GM12865 (cell line): ENCODE measurements at places on chromosomes 1 and 21.

- peak; percentile 76 for DNase-seq
Measured at GRCh38 chr1:151539321-151540020, 638 bp upstream of the TUFT1 start.

- no peak for DNase-seq
Measured at GRCh38 chr1:4175566-4176405, 275.7 kb upstream of the C1orf174 start.

GRCh38 chr1:232648316-232648715 is 18.4 kb upstream of the SIPA1L2 start:
- no peak for DNase-seq

DNA sequence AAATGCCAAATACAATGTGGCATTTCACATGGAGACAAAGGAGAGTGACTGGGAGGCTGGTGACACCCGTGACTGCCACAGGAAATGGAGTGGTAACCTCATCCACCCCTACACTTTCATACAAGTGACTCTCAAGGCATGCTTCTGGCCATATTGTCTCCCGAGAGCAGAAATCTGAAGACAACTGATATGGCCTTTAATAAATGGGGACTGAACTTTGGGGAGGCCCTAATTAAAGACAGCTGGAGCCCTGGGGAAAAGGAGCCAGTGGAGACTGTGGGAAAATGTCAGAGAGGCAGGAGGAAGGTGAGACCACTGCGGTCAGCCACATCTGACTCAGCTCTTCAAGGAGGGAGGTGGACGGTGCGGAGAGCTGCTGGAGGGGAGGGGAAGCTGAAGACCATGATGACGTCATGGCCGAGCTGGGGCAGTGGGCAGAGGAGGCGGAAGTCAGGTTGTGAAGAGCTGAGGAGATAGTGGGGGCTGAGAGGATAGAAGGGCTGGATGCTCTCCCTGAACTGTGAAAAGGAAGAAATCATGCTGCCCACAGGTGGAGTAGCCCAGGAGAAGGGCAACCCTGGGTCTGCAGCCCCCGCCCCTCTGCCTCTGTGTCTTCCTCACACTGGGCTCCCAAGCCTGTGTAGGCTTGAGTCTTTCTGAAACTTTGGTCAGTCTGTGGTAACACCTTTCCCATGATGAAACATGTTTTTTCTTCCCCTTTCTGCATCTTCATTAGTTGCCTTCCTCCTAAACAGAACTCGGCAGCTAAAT is 14.0 kb upstream of the NCF2 start:
- DNase-seq: peak; percentile 95

DNA sequence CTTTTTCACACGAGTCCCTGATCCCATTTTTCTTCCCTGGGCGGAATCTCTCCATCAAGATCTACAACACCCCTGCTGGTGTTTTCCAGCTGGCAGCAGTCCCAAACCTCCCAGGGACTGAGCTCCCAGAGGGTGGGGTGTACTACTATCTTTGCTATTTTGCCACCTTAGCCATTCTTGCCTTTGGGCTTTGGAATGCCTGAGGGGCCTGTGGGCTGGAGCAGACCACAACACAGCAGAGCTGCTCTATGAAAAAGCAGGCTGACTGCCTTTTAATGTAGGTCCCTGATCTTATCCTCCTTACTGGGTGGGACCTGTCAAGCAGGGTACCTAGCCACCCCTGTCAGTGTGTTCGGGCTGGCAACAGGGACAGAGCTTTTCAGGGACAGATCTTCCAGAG is 91.9 kb downstream of the KCNT2 start:
- DNase-seq: no peak

DNA sequence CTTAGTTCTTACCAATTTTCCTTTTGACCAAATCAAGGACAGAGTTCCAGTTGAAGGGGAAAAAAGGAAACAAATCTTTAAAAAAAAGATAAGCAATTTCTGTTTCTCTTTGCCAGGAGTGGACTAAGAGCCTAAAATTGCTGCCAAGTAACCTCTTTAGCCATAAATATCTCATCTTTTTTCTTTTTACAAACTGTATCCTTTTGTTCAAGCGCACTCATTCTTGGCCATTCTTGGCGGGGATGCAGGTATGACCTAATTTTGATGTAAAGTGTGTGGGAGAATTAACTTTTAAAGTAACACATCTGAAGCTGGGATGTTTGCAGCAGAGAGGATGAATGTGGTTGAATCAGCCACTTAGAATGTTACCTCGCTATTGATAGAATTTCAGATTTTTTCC is 13.4 kb upstream of the KIF1B start:
- DNase-seq: no peak

GRCh38 chr1:108592030-108592759 is 32.3 kb downstream of the EEIG2 start:
- peak; percentile 5 for DNase-seq

DNA sequence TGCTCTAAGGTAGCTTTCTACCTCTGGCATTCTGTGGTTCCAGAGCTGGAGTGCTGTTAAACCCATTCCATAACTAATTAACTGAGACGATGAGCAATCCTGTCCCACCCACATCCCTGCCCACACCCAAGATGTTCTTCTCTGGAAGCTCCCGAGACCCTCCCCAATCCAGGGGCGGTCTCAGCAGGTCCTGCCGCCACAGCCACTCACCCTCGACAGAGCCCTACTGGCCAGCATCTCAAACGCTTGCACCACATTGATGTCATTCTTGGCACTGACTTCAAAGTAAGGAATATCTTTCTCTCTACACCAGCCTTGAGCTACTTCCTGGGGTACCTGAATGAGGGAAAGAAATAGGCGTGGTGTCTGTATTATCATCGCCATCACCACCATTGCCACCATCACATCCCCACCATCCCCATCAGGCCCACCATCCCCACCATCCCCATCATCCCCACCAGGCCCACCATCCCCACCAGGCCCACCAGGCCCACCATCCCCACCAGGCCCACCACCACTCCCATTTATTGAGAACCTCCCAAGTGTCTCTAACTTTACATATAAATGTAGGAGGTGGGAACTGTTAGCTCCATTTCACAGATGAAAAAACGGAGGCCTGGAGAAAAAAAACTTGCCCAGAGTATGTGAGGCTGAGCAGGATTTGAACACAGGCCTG is 17.7 kb downstream of the RAB7B start:
- no peak for DNase-seq

DNA sequence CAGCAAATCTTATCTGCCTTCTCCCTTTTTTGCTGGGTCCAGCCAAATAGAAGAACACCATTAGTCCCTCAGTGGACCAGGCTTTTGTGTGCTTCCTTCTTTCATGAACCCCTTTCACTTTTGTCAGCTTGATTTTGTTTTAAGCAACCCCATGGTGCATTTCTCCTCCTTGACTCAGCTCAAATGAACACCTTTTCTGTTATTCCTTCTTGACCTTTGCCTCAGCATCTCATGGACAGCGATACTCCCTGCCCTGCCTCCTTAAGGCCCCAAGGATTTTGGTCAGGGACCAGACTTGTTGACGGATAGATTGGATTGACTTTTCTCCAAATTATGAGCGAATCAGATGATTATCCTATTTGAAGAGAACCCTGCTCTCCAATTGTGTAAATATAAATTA is 356.6 kb upstream of the USP24 start:
- DNase-seq: no peak

DNA sequence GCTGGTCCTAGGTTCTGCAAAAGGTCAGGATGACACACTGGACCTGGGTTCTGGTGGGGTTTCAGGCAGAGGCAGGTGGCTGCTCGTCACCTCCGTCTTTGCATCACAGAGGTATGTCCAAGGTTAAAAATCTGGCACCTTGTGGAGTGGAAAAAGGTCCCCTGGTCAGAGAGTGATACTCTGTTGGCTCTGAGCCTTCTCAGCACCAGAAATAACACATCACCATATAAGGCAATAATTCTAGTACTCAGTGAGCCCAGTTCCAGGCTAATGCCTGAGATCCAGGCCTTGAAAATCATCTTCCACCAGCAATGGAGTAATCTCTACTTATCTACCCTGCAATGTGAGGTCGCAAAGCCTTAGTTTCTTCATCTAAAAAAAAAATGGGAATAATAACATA is 127.3 kb upstream of the C8B start:
- DNase-seq: no peak

DNA sequence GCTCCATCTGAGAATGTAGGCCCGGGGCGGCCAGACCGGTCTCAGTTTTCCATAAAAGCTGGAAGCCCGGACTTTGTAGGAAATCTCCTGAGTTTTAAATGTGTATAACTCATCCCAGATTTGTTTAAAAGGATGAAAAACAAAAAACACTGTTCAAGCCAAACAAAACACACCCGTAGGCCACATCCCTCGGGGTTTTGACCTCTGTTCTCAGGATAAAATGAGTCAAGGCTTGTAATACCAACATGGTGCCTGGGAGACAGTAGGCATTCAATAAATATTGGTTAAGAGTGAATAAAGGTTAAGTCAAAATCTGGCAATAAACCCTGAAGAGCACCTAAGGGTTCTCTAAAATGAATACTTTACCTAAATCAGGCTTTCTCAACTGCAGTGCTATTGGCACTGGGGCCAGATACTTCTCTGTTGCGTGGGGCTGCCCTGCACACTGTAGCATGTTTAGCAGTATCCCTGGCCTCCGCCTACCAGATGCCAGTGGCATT is 55.0 kb downstream of the KAZN start:
- no peak for DNase-seq

- no peak for DNase-seq
Measured at GRCh38 chr1:107183011-107183410, 42.2 kb downstream of the NTNG1 start.

- no peak for DNase-seq
Measured at GRCh38 chr1:18886003-18886335, 16.4 kb downstream of the ALDH4A1 start.

DNA sequence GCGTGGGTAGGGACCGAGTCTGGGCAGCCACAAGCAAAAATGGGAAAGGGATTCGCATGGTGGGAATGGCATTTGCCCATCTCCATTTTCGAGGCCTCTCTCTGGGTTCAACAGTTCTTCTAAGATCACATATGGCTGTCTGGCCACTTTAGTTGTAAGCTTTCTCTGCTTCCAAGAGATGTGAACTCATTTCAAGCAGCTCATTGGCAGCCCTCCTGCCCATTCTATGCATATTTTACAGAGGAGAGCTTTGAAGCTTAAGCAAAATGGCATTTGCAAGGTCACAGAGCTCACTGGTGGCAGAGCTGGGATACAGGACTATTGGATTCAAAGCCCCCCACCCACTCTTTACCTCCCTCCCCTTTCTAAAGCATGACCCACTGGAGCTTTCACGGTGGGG is 93.7 kb downstream of the HHIPL2 start:
- no peak for DNase-seq

- peak; percentile 46 for DNase-seq
Measured at GRCh38 chr1:17419626-17420328, 19.7 kb downstream of the RCC2 start.

DNA sequence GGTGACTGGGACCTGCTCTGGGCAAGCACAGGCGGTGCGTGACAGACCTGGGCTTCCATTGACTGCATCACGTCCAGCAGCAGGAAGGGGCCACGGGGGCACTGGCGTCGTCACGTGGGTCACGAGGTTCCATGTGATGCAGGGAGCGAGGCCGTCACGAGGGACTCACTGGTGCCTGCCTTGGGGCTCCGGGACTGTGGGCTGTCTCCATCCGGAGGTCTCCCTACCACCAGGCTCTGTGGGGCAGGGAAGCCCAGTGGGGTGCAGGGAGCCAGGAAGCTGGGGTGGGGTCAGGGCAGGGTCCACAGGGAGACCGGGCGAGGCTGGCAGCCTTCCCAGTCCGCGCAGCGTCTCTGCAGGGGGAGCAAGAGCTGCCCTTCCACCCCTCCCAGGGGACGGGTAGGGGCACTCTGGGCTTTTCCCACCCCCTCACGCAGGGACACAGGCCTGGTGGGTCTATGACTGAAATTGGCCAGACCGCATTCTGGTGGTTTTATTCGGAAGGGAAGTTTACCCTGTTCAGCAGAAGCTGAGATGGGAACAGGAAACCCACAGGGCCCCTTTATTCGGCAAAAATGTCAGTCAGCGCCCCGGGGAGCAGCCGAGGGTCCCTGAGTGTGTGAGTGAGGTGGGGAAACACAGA is 416 bp upstream of the TNFRSF14 start:
- peak; percentile 88 for DNase-seq

DNA sequence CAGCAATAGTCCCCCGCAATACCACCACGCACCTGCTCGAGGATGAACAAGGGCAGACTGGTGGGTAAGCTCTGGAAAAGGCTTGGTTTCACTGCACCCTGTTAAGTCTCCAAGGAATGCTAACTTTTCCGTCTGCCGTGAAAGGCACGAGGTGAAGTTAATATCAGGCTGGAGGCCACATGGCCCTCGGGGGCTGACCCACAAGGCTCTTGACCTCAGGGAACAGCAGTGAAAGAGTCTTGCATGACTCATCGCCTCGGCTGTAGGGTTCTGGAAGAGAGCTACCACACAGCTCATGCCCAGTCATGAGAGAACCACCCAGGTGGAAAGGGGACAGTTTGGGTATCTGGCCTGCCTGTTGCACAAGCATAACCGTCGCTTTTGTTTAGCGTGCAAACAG is 24.7 kb downstream of the SCCPDH start:
- no peak for DNase-seq

GRCh38 chr1:164699815-164700491 is 141.0 kb downstream of the PBX1 start:
- DNase-seq: no peak

DNA sequence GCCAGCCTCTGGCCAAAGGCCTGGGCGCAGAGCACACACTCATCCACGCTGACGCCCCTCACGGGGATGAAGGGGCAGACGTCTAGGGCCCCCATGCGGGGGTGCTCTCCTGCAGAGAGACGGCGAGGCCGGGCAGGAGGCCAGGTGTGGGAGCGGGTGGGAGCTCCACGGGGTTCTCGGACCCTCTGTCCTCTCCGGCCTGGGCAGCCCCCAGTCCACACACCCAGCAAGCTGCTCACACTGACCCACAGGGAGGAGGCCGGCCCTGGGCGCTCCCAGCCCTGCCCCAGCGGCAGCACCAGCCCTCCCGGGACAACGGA is 2.5 kb downstream of the FTCD start:
- DNase-seq: no peak

GRCh38 chr1:204296431-204296988 is 63.2 kb downstream of the PLEKHA6 start:
- no peak for DNase-seq

- no peak for DNase-seq
Measured at GRCh38 chr1:10340930-10341590, 57.8 kb upstream of the PGD start.

DNA sequence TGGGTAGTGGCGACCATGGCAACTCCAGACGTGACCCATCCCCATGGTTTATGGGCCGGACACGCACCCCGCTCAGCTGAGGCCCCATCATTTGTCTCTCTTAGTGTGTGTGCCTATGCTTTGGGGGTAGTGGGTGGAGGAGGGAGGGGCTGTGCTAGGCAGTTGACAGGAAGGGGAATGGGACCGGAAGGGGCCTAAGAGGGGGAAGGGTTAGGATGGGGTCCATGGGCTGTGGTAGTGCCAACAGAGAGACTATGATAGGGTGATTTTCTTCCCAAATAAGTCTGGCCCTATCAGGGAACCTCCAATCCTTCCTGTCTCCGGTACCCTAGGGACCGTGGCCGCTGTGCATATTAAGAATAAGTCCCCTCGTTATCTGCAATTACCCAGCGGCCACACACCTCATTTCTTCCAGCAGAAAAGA is 9.9 kb downstream of the DMAP1 start:
- DNase-seq: no peak

GRCh38 chr1:5819391-5820025 is 172.7 kb downstream of the NPHP4 start:
- no peak for DNase-seq

- DNase-seq: no peak
Measured at GRCh38 chr1:232686346-232686745, 56.4 kb upstream of the SIPA1L2 start.
